ENCODE measurements at places on chromosomes 2 and 18.

GRCh38 chr2:43312755-43313641 is 86.6 kb upstream of the ZFP36L2 start:
- no peak for DNase-seq

GRCh38 chr2:99974275-99974674 is 168.1 kb downstream of the AFF3 start:
- DNase-seq, result no peak

GRCh38 chr2:17115042-17115441 is 403.2 kb downstream of the RAD51AP2 start:
- no peak for DNase-seq

- DNase-seq, result no peak
These were observed 135.1 kb upstream of the ID2 start for GRCh38 chr2:8546612-8547283.

DNA sequence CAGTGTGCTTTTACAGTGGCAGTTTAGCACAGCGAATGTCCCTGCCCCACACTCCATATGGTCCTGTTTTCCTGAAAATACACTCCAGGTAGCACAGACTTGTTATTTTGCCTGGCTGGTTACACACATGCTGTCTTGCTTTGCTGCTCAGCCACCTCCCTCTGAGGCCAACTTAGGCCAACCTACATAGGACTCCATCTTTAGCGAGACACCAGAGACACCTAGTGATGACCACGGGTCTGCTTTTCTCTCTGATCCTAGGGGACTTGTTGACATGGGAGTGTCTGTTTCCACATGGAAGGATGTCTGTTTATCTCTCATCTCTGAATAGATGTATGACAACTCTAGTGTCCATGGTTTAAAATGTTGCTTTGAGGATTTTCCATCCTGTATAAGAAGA is 43.3 kb downstream of the PLEKHB2 start:
- DNase-seq, result no peak

DNA sequence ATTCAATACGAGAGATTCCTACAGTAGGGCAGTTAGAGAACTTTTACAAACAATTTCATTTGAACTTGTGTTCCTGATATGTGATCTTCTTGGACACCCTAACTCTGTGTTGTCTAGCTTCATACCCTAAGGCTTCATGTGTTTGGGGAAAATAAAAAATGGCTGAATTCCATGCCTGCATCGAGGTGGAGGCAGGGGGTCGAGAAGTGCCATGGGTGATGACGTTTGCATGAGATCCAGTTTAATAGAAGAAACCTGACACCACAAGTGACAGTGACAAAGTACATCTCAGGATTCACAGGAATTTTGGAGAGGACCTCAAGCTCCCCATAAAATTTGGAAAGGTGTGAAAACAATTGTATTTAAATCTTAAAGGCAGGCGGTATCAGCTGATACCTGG is 169.2 kb upstream of the NABP1 start:
- DNase-seq, result no peak

DNA sequence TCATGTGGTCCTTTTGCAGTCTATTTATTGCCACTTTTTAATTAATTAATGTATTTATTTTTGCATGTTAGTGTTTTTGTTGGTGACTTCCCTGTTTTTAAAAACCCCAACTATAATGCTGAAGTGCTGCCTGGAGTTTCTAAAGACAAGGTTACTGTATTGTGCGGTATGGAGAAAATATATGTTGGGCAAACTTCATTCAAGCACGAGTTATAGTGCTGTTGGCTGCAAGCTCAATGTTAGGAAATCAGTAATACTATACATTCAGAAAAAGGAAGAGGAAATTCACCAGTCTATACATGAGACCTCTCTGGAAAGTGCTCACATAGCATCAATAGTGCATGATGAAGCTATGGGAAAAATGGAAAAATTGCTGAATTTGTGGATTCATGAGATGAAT is 15.4 kb upstream of the RBMS1 start:
- DNase-seq, result no peak

DNA sequence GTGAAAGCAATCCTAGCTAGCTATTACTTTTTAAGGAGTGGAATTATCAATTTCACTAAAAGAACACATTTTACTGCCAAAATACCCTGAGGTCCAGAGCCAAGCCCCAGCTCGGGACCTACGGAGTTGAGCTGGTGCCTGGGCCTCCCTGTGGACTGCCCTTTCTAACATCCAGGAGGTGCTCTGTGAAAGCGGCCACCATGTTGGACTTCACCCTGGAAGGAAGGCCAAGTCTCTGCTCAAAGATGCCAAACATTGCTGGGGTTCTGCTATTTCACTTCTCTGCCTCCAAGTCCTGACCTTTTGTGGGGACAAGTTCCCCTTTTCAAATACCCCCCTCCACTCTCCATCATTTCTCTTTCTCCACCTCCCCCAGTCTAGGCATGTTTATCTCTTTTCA is 498.7 kb upstream of the RAB6C start:
- DNase-seq, result no peak

DNA sequence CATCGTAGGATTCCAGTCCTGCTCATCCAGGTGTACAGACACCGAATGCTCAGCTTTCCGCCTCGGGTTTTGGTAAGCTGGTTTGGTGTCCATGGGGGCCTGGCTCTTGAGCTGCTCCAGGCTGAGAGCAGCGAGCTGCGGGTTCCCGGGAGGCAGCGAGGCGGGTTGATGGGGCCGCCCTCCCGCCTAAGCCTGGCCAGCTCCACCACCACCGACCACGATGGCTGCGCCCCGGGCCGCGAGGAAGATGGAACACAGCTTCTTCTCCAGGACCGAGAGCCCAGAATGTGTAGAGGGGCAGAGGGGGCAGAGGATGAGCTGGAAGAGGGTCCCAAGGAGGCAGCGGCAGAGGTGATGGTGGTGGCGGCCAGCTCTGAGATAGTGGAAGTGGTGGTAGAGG is 64.1 kb downstream of the AKAIN1 start:
- DNase-seq, result no peak

DNA sequence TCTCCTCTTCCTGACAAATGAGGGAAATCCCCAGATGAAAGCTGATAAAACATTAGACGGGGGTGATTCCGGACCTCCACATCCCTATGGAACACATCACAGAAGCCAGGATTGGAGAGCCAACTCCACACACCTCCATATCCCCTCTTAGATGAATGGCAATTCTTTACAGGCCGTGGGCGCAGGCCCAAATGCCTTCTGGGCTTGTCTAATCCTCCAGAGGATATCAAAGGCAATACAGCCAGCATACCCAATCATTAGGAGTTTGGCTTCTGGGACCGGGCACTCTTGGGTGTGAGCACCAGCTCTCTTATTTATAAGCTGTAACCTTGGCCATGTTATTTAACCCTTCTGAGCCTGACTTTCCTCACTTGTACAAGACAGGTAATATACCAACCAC is 15.0 kb upstream of the CYP1B1 start:
- no peak for DNase-seq

DNA sequence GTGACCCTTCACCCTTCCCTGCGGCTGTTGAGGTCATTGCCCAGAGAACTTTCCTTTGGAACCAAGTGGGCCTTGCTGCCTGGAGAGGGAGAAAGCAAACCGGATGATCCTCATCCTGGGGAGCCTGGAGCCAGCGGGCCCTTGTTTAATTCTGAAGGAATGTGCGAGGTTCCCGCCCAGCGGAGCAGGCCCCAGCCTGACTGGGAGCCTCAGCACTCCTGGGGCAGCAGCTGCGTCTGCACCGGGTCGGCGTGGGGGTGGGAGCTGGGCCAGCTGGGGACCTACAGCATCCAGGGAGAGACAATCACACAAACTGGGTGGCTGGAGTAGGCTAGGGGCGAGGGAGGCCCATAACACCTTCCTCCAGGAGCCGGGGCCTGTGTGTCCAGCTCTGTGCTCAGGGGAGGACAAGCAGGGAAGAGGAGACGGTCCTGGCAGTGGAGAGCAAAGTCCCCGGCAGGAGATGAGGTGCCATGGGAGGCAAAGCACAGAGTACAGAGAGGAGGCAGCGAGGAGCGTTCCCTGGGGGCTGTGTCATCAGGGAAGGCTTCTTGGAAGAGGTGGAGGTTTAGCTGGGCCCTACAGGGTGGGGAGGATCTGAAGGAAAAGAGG is 61.9 kb upstream of the HAAO start:
- DNase-seq, result no peak

DNA sequence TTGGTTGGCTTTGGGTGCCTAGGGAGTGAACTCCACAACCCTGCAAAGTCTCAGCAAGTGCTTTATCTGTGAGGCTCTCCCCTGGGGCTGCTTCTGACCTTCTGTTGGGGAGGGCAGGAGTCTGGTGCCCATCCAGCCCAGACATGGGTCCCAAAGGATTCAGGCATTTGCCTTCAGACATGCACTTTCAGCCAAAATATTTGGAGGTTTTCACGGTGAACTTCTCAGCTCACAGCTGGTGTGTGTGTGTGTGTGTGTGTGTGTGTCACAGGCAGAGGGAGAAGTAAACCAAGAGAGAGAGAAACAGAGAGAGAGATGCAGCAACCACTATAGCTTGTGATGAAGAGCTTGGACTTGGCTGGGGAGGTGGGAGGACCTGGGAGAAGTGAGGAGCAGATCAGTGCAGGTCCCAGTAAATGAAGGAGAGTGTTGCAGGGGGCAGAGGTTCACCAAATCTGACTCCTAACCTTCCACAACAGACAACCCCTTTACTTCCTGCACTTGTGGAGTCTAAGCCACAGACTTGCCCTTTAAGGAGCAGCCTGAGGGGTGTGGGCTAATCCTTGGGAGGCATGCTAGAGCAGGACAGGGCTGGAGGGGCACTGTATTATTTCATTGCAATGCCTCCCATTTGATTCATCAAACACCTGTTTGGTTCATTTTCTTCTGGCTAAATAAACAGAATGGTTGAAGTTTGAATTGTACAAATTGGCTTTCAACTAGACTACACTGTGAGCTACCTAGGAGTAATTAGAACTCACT is 14.1 kb downstream of the SLC9A4 start:
- DNase-seq, result no peak

GRCh38 chr2:162587674-162588305 is 243.9 kb downstream of the GCA start:
- DNase-seq, result no peak

GRCh38 chr2:213789940-213790339 is 505.7 kb downstream of the SPAG16 start:
- DNase-seq, result no peak

DNA sequence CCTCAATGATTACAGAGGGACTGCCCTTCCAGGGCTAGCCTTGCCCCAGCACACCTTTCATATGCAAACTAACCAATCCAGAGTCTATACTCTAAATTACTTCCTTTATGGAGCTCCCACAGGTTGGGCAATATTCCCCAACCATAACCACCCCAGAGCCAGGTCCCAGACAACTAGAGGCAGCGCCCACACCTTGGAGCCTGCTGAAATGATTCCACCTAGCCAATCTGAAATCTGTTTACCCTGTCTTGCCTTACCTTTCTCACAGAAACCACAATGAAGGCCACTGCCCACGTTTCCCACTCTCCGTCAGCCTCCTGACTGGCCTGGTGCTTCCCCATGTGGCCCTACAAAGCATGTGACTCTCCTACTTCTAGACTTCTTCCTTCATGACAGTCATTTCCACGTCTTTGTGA is 62.0 kb downstream of the REEP1 start:
- DNase-seq, result no peak

DNA sequence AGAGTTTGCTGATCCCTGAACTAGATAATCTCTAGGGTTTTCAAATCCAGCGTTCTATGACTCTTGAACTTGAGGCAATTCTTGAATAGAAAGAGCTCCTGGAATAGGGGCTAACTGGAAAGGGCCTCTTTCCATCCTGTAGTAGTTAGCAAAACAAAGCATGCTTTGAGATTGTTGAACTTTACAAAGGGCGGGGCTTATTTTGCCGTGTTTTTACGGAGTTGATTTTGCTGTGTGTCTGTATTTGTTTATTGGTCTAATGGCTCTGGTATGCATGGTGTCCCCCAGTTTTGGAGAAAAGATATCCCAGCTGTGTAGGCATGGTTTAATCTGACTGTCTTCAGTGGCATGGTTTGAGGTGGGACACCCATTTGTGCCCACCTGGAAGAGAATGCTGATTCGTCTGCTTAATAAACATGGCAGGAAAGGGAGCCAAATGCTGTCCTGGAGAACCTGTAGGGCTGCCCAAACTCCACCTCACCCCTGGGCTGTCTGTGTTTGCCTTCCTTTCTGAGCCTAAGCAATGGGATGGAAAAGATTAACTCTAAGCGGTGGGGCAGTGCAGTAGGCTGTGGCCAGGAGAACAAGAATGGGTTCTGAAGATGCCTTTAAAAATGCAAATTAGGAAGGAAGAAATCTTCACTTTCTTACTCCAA is 74.1 kb upstream of the FOSL2 start:
- DNase-seq, result no peak

DNA sequence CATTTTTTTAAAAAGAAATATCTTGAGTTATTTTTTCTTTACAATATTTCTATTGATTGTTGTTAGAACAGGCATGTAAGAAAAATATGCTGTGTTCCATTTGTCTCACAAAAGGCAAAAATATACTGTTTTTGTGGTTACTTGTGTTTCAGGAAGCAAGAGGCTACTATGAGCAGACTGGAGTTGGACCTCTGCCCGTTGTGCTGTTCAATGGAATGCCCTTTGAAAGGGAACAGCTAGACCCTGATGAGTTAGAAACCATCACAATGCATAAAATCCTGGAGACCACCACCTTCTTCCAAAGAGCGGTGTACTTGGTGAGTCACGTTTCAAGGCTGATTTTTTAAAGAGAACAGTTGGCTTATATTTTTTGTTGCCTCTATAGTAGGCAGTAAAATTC is 54.7 kb downstream of the UGGT1 start:
- no peak for DNase-seq

DNA sequence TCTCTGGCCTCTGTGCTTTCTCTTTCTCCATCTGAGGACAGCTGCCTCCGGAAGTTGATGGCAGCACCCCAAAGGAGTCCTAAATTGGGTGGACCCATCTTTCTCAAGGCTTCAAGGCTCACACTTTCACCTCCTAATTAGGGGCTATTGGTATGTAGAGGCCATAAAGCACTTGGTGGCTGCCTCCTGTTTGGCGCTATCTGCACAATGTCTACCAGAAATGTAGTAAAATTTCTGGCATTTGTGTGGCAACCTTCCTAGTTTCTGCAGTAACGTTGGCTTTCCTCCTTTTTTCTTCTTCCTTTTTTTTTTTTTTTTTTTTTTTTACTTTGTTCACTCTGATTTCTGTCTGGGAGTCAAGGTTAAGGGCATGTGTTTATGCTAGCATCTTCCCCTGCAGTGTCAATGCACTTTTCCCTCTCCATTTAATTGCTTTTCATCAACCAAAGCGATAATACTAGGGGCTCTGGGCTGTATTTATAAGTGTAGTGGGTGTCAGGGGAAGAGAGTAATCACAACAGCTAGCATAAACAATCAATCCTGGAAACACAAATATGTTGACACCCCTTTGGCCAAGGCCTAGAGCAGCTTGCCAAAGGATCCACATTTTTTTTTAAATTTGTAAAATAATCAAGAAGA is 86.0 kb downstream of the TACR1 start:
- no peak for DNase-seq

- DNase-seq, result no peak
These were observed 274.7 kb upstream of the SKOR2 start for GRCh38 chr18:47526147-47526546.
